Stimulated activated CD4-positive, alpha-beta T cell treated with anti-CD3 and anti-CD28 coated beads, Interleukin-12 subunit alpha, Interleukin-12 subunit beta, amount 100 ng/mL, for 4 hours (primary cell): ENCODE measurements at places on chromosomes 11 and 22.

DNA sequence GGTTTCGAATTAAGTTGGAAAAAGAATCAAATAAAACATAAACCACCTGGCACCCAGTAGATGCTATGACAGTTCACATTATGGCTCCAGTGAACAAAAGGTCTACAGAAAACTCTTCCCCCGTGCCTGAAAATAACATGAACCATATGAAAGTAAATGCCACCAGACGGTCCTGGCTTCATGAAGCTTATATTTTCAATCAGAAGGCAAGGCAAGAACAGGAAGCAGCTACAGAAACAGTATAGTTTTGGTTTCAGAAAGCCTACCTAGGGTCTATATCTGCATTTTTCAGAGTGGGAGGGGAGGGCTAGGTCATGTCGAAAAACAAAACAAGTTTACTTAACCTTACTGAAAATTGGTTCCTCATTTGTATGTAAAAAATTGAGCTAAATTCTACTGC is 9.8 kb downstream of the RAB30 start:
- no peak for DNase-seq

DNA sequence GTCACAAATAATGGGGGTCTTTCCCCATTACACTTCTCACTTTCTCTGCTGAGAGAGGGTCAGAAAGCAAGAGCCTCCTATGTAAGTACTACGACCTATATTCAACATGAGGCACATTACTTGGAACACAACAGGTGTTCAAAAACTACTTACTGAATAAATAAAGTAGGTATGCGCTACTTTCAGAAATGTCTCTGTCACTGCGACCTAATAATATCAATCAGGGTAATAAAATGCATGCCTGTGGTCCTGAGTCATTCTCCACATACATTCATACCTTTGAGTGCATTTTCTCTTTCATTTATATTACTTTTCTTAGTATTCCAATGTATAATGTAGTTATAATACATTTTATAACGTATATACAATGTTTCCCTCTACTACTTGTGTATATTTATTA is 838.9 kb downstream of the DLG2 start:
- no peak for DNase-seq

- no peak for DNase-seq
Observed at GRCh38 chr11:67178421-67178820, 59.4 kb downstream of the KDM2A start.

DNA sequence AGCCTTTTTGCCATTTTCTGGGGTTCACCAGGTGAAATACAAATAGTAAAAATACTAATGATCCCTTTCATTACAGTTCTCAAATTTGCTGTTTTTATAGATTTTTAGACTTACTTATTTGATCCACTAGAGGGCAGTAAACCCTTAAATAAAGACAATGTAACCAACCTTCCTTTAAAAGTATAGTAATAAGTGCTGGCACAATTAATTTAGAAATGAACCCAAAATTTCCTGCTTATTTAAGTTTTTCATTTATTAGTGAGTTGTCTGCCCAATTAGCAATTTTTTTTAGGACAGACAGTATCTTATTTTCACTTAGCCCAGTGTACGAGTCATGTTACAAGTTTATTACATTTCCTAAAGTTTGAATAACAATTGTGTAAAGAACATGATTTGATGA is 4.7 kb downstream of the DDIAS start:
- no peak for DNase-seq

DNA sequence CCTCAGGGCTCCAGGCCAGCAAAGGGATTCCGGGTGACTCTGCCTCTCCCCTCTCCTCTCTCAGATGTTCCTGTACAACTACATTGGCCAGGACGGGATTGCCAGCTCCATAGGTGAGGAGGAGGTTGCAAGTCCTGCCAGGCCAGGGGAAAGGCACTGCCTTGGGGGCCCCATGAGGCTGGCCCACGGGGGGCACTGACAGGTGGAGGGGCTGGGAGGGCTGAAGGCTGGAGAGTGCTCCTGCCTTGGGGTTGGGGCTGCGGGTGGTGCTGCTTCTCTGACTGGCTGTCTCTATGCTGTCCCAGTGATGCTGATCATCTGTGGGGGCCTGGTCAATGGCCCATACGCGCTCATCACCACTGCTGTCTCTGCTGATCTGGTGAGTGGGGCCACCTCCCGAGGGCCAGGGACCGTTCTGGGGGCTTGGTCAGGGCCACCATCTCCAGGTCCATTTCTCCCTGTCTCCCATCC is 21.7 kb downstream of the SLC37A2 start:
- no peak for DNase-seq
